Endothelial cell (in vitro differentiated cells): ENCODE measurements at places on chromosomes 12 and 14.

DNA sequence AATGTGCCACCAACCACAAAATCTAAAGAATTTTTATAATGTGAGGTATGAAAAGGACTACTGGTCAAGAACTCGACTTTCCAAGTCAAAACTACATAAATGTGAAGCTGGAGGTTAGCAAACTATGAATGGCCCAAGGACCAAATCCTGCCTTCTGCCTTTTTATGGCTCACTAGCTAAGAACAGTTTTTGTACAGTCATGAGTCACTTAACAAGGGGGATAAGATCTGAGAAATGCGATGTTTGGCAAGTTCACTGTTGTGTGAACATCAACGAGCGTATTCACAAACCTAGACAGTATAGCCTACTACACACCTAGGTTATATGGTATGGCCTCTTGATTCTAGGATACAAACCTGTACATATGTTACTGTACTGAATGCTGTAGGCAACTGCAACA lies 28.2 kb downstream of the FERMT2 start:
- no peak for DNase-seq

- peak; percentile 93 for DNase-seq
Measured at GRCh38 chr12:57522011-57522886, at the start of gene MBD6. MBD6 (plus strand) TSS chr12:57522824; CDS start chr12:57524304, 1,480 bp downstream.

DNA sequence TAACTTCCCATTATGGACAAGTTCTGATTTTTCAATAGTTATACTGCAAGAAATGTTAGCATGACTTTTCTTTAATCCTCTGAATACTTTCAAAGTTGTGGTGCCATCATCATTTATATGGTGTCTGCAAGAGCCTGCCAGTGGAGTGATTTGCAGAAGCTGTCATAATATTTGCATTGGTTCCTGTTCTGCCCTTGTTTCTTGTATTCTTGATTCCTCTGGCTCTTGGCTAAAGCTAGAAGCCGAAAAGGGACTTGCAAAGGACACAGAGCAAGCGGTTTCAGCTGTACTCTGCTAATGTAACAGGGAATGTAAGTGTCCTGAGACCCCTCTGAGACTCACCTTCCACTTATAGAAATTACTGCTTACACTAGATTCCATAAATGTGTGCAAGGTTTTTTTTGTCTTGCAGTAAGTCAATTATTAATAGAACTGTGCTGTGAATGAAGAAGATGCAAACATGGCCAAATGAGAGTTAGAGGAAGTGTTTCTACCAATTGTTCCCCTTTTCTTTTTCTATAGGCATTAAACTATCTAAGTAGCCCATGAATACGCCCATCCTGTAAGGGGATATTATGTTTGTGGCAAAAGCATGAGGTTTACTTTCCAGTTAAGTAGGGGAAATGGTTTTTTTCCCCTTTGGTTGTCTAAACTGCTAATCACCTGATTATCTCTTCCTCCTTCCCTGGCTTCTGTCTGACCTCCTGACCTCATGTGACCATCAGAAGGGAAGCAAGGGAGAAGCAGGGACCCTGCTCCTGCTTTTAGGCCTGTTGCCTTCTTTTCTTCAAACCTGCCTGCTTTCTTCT lies 5.3 kb downstream of the DYRK4 start:
- DNase-seq = no peak

- DNase-seq = no peak
Measured at GRCh38 chr12:109729371-109729781, 15.8 kb downstream of the FAM222A start.
